ENCODE measurements at places on chromosomes 2 and 18.

DNA sequence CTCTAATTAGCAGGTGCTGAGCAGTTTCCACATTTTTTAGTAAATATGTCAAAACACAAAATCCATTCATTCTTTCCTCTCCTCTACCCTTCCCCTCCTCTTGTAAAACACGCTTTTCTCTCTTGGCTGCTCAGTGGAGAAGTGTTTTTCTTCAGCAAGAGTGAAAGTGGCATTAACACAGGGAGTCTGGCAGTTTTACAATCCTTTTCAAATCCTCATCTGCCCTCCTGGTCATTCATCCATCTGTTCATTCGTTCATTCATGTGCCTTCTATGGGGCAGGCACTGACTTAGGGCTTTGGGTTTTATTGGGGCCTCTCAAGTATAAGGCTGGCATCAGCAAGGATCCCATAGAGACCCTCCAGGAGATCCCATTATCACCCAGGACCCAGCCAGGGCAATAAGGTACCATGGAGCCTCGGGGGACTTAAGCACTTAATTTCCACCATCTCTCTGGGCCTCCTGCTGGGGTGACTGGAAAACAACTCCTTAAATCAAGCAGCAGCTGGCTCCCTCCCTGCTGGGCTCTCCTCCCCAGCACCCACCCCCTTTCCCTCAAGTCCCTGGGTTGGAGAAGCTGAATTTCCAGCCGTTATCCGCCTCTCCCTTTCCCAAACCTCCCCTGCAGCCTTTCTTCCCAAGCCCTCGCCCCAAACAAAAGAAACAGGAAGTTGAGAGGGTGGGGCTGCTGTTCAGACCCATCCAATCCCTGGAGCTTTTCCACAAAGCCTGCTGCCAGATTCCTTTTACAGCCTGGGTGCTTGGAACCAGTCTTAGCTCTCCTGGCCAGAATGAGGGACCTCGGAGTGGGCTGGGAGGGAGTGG, 32.6 kb downstream of the MARCHF4 start:
- no peak for DNase-seq

DNA sequence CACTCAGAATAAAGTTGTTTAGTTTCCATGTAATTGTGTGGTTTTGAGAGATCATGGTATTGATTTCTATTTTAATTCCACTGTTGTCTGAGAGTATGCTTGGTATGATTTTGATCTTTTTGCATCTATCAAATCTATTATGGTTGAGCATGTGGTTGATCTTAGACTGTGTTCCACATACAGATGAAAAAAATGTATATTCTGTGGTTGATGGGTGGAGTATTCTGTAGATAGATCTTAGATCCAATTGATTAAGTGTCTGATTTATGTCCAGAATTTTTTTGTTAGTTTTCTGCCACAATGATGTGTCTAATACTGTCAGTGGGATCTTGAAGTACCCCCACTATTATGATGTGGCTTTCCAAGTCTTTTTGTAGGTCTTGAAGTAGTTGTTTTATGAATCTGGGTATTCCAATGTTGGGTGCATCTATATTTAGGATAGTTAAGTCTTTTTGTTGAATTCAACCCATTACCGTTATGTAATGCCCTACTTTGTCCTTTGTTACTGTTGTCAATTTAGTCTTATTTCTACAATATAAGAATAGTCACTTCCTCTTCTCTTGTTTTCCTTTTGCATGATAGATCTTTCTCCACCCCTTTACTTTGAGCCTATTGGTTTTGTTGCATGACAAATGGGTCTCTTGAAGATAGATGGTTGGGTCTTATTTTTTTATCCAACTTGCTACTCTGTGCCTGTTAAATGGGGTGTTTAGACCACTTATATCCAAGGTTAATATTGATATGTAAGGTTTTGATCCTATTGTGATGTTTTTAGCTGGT, 101.8 kb downstream of the TRABD2A start:
- no peak for DNase-seq

DNA sequence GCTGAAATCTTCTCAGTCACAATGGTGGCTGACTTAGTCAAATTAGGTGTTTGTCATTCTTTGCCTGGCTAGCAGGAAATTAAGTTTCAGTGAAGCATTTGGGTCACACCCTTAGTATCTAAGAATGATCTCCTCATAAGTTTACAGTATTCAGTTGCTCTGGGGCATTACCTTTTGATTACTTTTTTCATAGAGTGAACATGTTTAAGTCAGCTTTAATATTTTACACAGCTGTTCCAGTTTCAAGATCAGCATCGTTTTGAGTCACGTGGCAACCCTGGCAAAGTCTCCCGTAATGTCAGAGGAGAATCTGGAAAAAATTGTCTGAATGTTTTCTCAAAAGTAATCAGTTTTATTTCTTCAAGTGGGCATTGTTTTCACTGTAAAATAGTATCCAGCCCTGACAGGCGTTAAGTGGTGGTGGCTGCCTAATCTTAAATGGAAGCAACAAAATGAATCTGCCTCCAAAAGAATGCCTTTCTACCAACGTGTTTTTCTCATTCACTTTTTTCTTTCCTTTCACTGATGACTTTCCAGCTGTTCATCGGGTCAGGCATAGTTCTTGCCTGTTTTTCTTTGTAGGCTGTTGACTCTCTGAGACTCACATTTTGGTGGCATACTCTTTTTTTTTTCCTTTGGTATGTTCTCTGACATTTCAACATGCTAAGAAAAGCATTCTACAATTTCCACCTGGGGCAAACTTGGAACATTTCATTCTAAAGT, 319.6 kb upstream of the TCF4 start:
- DNase-seq: no peak

DNA sequence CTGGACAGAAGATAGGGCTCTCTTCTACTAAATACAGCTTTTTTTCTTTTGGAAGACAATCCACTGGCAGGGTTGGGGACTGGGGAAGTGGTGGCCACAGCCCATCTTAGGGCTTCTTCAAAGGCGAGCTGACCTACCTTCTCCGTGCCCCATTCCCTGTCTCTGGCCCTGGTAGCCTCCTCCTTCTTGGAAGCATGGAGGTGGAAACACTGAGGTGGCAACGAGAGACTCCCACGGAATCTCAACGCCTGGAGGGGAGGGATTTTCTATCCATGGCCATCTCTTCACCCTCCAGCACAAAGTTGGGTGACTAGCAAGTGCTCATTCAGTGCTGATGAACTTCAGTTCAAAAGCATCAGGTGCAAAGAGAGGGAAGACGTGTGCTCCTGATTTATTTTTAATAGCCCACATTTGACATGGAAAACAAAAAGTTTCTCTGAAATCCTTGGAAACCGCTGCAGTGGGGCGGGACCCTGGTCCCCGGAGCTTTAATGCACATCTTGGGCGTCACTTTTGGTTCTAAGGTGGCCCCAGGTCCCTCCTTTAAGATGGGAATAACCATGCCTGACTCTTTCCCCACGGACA, 633 bp upstream of the ARMC9 start:
- DNase-seq: no peak

GRCh38 chr18:24474406-24474805, 14.0 kb downstream of the HRH4 start:
- DNase-seq: no peak

DNA sequence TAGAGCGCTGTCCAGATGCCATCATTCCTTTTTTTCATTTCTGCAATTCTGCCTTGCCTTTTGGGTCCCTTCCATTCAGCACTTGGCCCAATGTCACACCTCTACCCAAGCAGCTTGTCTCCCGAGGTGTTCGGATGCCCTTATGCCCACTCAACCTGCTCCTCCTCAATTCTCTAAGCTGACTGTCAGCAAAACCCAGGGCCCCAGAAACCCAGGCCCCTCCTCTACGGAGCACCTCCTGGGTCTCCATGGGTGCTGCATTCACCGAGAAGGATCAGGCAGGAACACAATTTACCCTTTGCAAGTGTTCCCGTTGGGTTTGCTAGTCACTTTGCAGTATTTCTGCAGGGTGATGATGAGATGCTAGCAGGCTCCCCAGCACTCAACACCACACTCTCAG, 86.7 kb upstream of the RAB6C start:
- no peak for DNase-seq

DNA sequence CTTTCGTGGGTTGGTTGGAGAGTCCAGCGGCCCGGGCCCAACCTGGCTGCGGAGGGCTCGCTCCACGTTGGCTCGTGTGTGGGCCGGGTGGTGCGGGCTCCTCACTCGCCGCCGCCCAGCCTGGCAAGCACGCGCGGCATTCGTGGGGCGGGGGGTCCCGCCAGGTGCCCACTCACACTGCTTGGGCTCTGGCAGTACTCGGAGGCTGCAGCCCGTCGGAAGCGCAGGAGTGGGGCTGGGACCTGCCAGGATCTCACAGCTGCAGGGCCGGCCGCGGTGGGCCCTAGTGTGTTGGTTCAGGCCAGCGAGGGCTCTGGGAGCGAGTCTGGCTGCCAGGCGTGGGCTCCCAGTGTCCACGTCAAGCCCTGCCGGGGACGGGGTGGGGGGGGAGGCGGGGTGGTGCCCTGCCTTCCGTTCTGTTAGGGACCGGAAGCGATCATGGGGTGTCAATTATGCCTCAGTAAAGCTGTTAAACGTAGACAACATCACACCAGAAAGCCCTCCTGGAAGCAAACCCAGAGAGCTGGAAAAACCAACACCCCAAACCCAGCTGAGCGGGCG, 1.0 kb upstream of the HS6ST1 start:
- DNase-seq: no peak

DNA sequence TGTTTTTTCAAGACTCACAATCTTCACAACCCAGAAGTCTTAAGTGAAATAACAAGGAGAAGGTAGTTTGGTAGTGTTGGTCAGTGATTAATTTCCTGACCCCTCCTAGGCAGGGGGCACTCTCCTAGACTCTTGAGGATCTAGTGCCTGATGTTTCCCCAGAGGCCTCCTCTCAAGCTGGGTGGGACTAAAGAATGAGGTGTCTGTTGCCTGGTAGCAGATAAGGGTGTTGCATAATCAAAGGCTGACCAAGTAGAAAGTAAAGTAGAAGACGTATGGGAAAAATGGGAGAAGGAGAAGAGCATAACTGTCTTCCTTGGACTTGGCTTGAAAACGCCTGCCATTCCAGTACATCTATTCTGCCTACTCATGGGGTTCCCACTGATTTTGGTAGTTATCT, 37.8 kb downstream of the VIT start:
- no peak for DNase-seq

DNA sequence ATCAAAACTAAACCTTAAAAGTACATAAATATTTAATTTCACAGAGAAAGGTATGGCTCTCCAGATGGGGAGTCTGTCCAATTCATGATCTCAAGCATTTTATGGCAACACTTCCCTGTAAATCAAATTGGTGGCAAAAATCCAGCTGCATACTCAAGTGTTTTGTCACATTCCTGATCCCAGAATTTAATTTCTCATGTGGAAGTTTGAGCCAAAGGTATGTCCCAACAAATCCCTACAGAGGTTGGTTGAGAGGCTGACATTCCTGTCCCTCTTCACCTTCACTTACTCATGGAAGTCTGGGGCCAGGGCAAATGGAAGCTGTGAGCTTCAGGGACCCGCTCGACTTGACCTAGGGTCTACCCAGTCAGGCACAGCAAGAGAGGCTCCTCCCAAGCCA, 17.7 kb downstream of the KLF7 start:
- no peak for DNase-seq

- DNase-seq: no peak
Observed at GRCh38 chr2:18094277-18094676, 215.8 kb downstream of the KCNS3 start.

DNA sequence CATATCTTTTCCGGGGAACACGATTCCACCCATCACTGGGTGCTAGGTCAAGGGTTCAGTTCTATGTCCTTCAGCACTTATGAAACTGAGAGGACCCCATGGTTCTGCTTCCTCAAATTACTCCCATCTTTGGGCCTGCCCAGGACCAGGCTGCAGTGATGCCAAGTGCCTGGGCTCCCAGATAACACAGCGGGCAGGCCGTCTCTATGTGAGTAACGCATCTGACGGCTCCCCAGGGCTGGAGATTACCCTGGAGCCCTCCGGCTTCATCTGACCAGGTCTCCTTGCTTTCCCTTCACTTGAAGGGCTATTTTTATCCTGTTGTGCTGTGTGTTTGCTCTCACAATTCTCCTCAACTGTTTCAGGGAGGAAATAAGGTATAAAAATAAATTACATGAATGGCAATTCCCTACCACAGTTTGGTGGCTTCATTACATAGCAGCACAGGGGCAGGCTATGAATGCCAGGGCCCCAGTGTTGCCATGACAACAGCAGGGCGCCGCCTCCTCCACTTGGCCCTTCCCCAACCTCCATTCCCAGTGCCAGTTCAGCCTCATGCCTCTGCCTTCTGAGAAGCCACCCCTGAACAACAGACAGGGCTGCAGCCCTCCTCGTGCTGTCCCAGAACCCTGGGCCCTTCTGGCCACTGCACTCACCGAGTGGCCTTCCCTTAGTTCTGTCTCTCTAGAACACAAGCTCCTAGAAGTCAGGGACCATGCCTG, 25.4 kb upstream of the TMEM131 start:
- no peak for DNase-seq

DNA sequence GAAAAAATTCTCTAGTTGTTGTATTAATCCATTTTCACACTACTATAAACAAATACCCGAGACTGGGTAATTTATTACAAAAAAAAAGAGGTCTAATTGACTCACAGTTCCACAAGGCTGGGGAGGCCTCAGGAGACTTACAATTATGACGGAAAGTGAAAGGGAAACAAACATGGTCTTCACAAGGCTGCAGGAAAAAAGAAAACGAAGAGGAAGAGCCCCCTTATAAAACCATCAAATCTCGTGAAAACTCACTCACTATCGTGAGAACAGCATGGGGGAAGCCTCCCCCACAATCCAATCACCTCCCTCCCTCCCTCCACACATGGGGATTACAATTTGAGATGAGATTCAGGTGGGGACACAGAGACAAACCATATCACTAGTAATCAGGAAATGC, 61.7 kb upstream of the SPTBN1 start:
- no peak for DNase-seq

DNA sequence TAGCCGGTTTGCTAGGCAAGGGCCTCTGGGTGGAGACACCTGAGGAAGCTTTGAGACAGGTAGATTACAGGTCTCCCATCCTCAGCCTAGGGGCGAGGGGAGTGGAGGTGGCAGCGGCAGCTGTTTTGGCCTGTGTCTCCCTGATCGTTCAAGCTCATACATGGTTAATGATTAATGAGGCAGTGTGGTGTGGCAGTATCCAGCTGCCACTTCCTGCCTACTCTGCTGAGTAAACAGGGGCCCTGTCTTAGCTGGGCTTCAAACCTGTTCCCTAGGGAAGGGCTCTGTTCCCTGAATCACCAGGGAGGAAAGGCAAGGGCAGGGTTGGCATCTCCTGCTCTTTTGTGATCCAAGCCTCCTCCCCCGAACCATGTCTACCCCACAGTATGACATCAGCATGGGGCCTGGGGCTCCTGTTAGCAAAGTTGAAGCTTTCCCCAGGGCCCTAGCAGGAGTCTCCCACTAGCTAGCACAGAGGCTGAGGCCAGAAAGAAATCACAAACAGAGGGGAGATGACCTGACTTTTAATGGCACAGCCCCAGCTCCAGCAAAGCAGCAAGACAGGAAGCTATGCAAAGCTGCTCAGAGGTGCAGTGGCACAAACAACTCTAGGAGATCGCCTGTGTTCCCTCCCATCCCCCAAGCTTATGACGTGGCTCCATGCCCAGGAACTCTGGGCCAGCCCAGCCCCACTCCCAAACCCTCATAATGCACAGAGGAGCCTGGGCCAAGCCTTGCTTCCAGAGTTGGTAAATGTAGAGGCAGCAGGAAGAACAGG, 3.7 kb upstream of the TUBA4B start:
- DNase-seq: peak; percentile 14

- no peak for DNase-seq
Observed at GRCh38 chr2:96409820-96410164, 74.2 kb downstream of the NCAPH start.
